Prostate gland (tissue), 2 donors: ENCODE measurements at places on chromosomes 5 and 9.
A peak's percentile ranks its signal among the peaks of the same experiment; 100 is the strongest.

GRCh38 chr5:109996246-109996645 lies 306.5 kb downstream of the MAN2A1 start:
- no peak for DNase-seq

GRCh38 chr9:3862561-3862960 lies 336.8 kb upstream of the RFX3 start:
- DNase-seq: no peak

GRCh38 chr9:36820392-36820861 lies 213.6 kb downstream of the PAX5 start:
- no peak for DNase-seq

GRCh38 chr9:131851414-131851813 lies 111.5 kb upstream of the RAPGEF1 start:
- DNase-seq: no peak

GRCh38 chr5:179185941-179186411 lies 125.8 kb downstream of the ZNF354C start:
- DNase-seq: no peak

GRCh38 chr5:75614176-75614575 lies 2.9 kb downstream of the ANKDD1B start:
- DNase-seq: no peak

DNA sequence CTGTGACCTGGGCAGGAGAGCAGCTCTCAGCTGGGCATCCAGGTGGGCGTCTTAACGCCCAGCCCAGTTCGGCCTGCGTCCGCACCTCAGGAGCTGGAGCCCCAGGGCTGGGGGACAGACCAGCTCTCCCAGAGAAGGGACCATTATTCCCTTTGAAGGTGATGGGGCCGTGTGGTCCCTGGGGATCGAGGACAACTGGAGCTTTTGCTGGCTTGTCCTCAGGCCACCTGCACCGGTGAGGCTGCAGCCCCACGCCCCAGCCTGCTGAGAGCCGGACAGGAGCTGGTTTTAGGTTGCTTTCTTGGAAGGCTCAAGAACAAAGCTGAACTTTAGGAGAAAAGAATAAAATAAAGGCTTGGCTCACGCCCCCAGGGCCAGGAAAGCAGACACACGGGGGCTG lies 40.9 kb downstream of the NACC2 start:
- no peak for DNase-seq

DNA sequence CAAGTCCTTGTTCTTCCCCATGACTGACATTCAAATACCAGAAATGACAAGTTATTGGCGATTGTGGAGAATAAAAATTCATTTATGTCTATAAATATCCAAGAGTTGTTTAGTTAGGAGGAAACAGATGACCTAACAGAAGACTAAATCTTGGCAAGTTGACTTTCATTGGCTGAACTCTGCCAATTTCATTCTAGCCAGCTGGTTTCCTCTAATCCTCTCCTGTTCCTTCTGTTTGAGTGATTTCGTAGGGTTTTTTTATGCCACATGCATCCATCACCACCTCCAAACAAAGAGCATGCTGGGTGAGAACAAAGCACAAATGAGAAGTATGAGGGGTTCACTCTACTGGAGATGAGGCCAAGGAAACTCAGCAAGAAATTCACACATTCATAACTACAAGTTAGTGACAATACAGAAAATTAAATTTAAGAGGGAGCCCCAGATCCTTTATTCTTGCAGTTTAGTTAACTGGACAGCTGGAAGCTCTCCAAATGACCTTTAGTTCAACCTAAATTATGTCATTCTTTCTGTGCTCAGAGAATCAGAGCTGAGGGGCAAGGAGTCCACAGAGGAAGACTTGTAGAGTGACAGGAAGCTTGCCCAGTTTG lies 932.0 kb downstream of the TLE4 start:
- DNase-seq: no peak

- no peak for DNase-seq
Measured at GRCh38 chr5:145681216-145681615, 153.9 kb downstream of the PRELID2 start.

- peak; percentile 23 for DNase-seq
Measured at GRCh38 chr5:34608859-34609648, 47.1 kb upstream of the RAI14 start.

GRCh38 chr9:130160862-130161470 lies 11.2 kb upstream of the NCS1 start:
- DNase-seq: no peak

- DNase-seq: no peak
Measured at GRCh38 chr5:118894709-118895108, 93.6 kb downstream of the DTWD2 start.

DNA sequence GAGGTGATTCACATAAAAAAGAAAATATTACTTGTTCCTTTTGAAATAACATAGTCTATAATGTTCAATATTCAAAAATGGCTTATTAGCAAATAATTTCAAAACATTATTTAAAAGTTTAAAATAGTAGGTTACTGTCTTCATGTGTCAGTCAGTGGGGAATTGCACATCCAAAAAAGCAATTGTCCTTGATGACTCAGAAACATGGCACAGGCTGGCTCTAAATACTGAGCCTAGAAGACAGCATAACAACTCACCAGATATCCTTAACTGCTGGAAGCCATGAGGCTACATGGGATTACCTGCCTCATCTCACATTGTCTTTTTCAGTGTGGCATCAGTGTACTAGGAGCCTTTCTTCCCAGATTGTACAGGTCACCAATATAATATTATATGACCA lies 439.5 kb upstream of the RGMB start:
- DNase-seq: no peak

GRCh38 chr9:69898714-69899209 lies 78.1 kb downstream of the CFAP95 start:
- DNase-seq: no peak

- DNase-seq: no peak
Measured at GRCh38 chr9:91028166-91028827, 226.7 kb downstream of the SYK start.

- DNase-seq: no peak
Measured at GRCh38 chr5:56988490-56988889, 36.6 kb upstream of the MIER3 start.

GRCh38 chr5:153543288-153543687 lies 52.8 kb downstream of the GRIA1 start:
- no peak for DNase-seq

DNA sequence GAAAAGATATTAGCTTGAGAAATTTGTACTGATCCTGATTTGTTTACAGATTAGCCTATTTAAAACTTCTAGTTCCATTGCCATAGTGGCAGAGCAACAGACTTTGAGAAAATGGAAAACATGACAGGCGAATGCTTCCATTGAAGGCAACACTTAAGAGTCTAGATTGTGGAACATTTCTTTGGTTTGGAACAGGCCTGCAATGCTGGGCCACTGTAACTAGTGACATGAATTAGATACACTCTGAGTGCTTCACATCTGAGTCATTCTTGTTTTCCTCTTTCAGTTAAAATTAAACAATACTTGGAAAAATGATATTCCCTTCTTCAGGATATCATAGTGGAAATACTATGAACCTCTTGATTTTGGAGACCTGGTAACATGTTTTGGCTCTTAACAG lies 453.6 kb upstream of the TUSC1 start:
- DNase-seq: no peak

- no peak for DNase-seq
Measured at GRCh38 chr9:129794549-129794948, 8.4 kb upstream of the TOR1B start.

GRCh38 chr5:16952968-16953671 lies 17.0 kb upstream of the MYO10 start:
- DNase-seq: no peak

GRCh38 chr5:72231991-72232703 lies 87.9 kb downstream of the MRPS27 start:
- DNase-seq: peak; percentile 37

GRCh38 chr9:134522976-134523375 lies 118.6 kb upstream of the COL5A1 start:
- DNase-seq: no peak

DNA sequence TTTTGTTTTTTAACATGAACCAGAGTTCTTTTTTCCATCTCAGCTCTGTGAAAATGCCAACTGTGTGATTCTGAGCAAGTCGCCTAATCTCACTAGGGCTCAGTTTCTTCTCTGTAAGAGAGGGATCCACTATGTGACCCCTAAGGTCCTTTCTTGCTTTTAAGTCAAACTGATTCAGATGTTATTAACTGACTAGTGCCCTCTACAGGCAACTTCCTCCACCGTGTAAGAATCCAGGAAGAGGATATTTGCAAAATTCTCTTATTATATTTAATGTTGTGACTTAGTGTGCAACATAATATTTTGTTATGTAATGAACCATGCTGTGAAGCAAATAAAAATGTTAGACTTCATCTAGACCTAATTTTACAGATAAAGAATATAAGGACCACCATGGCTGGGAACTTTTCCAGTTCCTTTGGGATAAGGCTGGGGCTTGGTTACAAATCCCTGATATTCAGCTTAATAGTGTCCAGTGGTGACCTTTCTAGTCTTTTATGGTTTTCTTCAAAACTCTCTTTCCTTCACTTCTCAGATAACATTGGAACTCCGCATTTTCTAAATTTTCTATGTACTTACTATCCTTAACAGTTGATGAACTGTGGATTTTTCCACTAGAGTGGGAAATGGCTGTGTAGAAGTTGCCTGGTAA lies 244.7 kb downstream of the PIK3R1 start:
- peak; percentile 7 for DNase-seq

DNA sequence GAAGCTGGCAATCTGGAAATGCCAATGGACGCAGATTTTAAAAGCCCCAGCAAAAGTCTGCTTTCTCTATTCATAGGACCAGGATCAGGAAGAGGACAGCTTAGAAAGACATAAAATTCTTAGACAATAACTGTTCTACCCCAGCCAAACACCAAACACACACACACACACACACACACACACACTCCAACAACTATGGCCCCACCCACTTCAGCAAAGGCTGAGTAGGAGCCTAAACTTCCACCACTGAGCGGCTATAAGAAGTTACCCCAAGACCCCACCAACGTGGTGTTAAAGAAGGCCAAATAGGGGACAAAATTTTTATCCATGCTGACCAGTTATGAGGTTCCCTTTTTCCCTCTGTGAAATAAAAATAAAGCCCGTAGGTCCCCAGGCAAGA lies 32.9 kb downstream of the ZMAT2 start:
- no peak for DNase-seq

- peak; percentile 64 for DNase-seq
Measured at GRCh38 chr9:87518702-87519335, 21.2 kb downstream of the DAPK1 start.

- no peak for DNase-seq
Measured at GRCh38 chr9:120078112-120078511, 501.9 kb downstream of the CDK5RAP2 start.

GRCh38 chr9:136496181-136496580 lies 13.3 kb upstream of the SEC16A start:
- no peak for DNase-seq

GRCh38 chr5:89308606-89309040 lies 425.6 kb upstream of the MEF2C start:
- no peak for DNase-seq

- no peak for DNase-seq
Measured at GRCh38 chr5:129996896-129997295, 92.6 kb downstream of the CHSY3 start.

GRCh38 chr9:72680593-72681282 lies 159.3 kb downstream of the TMC1 start:
- no peak for DNase-seq

GRCh38 chr9:33137781-33138264 lies 29.3 kb downstream of the B4GALT1 start:
- DNase-seq: no peak

DNA sequence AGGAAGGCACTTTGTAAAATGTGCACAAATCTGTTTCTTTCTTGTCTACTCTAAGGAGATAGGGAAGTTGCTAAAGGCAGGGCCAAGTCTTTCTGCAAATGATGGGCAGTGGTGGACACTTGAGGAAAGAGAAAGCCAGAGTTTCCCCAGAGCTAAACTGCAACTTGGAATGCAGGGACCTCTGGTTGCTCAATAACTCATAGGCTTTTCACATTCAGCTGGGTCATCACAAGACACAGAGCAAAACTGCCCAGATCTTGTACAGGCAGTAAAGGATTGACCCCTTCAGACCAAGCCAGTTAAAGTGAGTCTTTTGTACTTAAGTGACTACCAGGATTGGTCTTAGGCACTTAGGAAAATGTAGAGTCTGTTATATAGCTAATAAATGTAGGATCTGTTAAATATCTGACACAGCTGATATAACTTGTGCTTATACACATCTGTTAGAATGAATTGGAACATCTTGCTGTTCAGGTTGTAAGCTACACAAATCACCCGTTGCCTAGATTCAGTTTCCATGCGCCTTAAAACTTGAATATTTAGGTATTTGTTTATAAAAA lies 13.5 kb upstream of the AGXT2 start:
- DNase-seq: no peak

GRCh38 chr9:79663878-79664277 lies 92.1 kb downstream of the TLE4 start:
- no peak for DNase-seq

GRCh38 chr5:127930311-127930710 lies 153.3 kb upstream of the SLC12A2 start:
- DNase-seq: no peak

- no peak for DNase-seq
Measured at GRCh38 chr5:13913962-13914361, 30.5 kb downstream of the DNAH5 start.

DNA sequence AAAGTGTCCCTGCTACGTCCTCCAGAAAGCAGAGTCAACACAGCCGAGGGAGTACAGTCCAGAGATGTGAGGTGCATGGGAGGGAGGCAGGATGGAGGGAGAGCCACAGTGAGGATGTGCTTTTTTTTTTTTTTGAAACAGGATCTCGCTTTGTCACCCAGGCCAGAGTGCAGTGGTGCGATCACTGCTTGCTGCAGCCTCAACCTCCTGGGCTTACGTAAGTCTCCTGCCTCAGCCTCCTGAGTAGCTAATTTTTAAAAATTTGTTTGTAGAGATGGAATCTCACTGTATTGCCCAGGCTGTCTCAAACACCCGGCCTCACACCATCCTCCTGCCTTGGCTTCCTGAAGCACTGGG lies 33.2 kb upstream of the ALDH1B1 start:
- DNase-seq: no peak

DNA sequence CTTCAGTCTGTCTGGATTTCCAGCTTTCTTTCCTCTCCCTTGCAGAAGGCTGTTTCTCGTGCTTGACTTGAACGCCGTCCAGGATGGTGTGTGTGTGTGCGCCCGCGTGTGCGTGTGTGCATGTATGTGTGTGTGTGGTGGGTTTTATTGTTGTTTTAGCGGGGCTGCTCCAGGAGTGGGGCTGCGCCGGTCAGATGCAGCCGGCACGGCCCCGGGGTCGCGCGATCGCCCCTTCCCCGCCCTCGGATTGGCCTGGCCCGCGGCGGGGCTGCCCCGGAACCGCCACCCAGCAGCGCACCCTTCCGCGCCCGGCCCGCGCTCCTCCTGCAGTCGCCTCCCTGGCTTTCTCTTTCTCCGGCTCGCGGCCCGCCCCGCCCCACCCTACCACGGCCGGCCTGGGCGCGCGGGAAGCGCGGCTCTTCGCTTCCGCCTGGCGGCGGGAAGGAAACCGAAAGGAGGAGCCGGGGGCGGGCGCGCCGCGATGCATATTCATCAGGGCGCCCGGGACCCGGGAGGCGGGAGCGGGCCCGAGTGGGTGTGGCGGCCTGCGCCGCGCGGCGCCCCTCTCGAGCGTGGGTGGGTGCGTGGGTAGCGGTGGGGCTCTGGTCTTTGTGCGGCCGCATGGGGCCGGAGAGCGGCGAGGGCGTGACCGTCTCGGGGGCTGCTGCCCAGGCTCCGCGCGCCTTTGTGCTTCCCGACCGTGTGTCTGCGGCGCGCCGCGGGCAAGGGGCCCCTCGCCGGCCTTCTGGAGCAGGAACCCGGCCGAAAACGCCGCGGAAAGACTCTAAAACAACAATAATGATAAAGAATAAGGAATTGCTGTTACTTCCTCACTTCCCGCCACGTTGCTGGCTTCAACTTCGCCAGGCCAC lies 8.5 kb upstream of the NFIB start:
- peak; percentile 93 for DNase-seq

- DNase-seq: no peak
Measured at GRCh38 chr5:1640421-1640881, 116.7 kb upstream of the LPCAT1 start.
